SK-N-SH (cell line): ENCODE measurements at places on chromosomes 7 and 10.

- DNase-seq, result peak; percentile 11
Observed at GRCh38 chr7:27048438-27048837, 47.4 kb downstream of the HOXA1 start.

DNA sequence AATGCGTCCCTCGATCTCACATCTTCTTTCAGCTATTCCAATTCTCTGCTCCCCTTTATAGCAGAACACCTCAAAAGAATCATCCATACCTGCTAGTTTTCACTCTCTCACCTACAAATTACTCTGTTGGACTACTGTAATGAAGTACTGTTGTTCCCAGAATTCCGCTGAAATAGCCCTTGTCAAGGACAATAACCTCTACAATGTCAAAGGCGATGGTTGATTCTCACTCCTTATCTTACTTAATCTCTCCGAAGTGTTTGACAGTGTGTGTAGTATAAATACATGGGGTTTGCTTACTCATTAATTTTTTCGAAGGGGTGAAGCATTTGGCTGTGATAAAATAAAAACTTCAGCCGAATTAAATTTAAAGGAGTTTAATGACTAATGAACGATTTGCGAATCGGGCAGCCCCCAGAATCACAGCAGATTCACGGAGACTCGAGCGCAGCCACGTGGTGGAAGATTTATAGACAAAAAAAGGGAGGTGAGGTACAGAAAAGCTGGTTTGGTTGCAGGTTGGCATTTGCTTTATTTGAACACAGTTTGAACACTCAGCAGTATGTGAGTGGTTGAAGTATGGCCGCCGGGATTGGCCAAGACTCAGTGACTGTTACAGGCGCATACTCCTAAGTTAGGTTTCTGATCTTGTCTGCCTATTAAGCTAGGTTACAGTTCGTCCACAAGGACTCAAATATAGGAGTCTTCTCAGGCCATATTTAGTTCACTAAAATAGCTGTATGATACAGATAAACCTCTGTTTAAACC lies 29.8 kb downstream of the SYPL1 start:
- DNase-seq, result no peak

DNA sequence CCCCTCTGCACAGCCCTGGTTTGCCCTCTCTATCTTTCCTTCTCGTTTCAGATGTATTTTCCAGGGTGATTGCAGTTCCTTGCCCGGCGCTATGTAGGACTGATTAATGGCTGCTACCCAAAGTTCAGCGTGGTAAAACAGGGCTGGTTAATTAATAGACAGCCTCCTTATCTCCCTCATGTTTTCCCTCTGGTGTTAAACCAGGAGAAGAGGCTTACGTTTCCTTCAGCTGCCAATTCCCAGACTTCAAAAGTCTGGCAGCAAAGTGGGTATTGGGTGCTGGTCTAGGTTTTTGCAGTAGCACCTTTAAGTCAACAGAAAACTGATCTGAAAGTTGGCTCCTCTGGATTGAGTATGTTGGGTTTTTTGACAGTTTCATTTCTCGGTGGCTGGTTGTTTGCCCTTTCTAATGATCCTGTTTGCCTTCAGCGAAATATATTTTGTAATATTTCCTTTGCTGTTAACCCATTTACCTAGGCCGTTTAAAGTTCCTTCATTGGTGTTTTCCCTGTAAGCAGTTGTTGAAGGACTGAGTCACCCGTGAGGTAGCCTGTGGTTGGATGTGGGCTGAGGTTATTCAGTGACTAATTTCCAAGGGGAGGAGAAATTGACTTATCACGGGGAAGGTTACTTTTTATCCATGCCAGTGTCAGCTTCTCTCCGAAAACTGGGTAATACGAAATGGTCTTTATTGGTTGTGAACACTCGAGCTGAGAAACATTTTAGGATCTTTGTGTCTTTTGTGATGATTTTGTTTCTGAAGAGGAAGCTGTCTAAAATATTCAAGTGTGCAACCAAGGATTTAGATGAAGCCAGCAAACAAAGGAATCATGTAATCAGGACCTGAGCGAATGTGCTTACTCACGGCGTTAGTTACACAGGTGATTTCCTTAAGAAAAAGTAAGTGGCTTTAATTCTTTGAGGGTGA lies 257.2 kb downstream of the KIAA1217 start:
- no peak for DNase-seq

DNA sequence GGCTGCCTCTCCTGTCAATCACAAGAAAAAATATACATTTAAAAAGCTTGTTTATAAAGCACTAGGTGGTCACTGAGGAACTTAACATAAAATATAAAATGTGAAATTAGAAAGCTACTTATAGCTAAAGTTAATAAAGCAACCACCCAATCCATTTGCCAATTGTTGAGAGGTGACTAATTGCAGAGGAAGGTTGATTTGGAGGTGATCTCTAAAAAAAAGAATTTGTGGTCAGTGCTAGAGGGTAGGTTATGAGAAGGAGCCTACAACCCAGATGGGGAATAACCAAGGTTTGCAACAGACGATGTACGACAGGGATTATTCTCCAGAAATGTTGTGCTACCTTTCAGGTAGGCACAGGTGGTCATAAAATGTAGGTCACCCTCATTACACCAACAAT lies 444.2 kb upstream of the C7orf33 start:
- DNase-seq, result no peak

GRCh38 chr10:109835257-109835656 lies 88.1 kb downstream of the XPNPEP1 start:
- DNase-seq, result no peak

GRCh38 chr7:108149908-108150307 lies 19.7 kb upstream of the LAMB4 start:
- DNase-seq, result no peak

GRCh38 chr10:1160561-1161314 lies 104.6 kb downstream of the WDR37 start:
- no peak for DNase-seq

GRCh38 chr7:28836716-28837115 lies 121.4 kb downstream of the TRIL start:
- no peak for DNase-seq

- no peak for DNase-seq
Observed at GRCh38 chr10:28130267-28130666, 131.4 kb upstream of the ODAD2 start.

DNA sequence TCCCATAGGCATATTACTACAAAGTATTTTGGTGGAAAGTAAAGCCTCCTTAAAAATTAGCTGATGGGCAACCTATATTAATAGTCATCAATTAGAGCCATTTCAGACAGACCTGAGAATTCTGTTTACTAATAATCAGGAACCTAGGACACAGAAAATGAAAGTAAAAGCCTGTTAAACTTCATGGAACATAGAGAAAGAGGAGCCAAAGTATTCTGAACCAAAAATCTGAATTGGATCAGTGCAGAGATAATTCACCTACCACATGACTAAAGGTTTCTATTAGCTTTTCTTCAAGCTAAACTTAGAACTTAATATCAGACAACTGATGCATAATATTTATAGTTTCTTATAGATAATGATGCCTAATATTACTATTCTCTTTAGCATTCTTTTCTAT lies 204.5 kb upstream of the RHOBTB1 start:
- DNase-seq, result no peak

- DNase-seq, result no peak
Observed at GRCh38 chr7:79332091-79332490, 121.4 kb downstream of the MAGI2 start.

GRCh38 chr10:123306290-123306689 lies 152.1 kb downstream of the BUB3 start:
- DNase-seq, result no peak

GRCh38 chr10:86265236-86265894 lies 101.2 kb downstream of the GRID1 start:
- peak; percentile 85 for DNase-seq

- DNase-seq, result no peak
Observed at GRCh38 chr7:152868122-152869040, 108.8 kb downstream of the ACTR3B start.

GRCh38 chr10:88608052-88608732 lies 21.6 kb downstream of the LIPJ start:
- no peak for DNase-seq

- DNase-seq, result peak; percentile 61
Observed at GRCh38 chr7:23696916-23697441, 13.0 kb upstream of the STK31 start.

DNA sequence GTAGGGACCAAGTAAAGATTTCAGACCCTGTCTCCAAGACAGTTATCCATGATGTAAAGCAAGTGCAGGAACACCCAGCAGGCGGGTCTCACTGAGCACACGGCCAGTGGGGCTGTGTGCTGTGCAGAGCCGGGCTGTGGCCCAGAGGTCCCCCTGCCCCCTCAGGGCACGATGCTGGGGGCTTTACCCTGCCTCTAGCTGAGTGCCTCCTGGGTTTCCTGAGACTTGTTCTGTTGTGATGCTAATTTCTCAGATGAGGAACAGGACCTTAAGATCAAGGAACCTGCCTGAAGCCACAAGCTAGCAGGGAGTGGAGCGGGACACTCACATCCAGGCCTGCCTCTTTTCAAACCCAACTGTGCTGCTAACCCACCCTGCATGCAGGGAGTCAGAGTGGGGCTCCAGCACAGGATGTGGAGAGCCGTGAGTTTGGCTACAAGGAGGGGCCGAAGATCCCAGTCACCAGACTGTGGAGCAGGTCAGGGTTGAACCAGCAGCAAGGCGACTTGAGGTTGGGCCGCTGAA lies 76.1 kb upstream of the LYZL2 start:
- DNase-seq, result peak; percentile 15

- DNase-seq, result no peak
Observed at GRCh38 chr7:47690902-47691558, 109.1 kb upstream of the TNS3 start.

GRCh38 chr10:71040846-71041605 lies 152.7 kb upstream of the PCBD1 start:
- DNase-seq, result peak; percentile 77

GRCh38 chr10:88012641-88013040 lies 149.2 kb downstream of the PTEN start:
- no peak for DNase-seq

- DNase-seq, result no peak
Observed at GRCh38 chr10:122468307-122468925, 7.1 kb downstream of the HTRA1 start.

GRCh38 chr7:974172-974571 lies 1.2 kb downstream of the COX19 start:
- no peak for DNase-seq

GRCh38 chr10:46557319-46558121 lies 1.1 kb upstream of the GPRIN2 start:
- DNase-seq, result no peak

- no peak for DNase-seq
Observed at GRCh38 chr7:17557251-17557671, 258.8 kb downstream of the AHR start.

DNA sequence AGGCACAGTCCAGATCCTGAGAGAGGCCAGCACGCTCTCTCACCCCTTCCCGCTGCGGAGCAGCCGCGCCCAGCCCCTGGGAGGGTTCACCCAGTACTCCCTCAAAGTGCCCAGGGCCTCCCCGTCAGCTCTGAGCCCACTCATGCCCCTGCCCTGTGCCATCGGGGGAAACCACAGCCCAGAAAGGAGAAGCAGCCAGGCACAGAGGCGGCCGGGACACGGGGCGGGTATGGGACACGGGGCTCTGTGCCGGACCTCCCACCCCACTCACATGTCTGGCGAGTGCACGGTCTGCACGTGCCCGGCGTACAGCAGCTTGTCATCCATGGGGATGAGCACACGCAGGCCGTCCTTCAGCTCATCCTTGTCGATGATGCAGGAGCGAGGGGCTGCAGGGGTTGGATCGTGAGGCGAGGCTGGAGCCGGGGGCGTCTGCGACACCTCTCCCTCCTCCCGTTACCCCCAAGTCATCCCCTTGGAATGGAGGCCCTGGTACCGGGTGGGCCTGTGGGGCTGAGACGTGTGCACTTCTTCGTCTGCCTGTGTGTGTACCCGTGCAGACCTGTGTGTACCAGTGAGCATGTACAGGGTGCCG lies 38.2 kb downstream of the SLC29A4 start:
- DNase-seq, result no peak

DNA sequence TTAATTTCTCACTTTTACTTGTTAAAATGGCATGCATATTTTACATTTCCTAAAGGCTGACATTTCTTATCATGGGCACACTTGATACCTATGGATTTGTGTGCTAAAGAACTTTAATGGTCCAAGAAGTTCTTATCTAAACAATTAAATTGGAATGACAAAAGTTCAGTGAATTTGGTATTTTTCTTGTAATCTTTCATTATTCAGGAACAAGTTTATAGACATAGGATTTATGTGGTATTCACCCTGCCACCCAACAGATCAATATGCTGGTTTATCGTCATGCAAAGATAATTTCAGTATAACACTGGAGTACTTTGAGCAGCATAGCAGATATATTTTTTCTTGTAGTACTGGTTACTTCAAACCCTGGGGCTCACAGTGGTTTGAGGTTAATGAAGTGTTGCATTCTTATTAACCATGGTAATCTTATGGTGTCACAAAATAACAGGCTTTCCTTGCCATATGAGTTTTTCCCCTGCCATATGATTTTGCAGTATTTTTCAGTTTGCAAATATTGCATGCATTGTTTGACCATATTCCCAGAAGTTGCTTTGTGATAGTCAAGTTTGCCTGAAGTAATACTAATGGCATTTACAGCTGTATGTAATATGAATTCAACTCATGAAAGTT lies 148.8 kb downstream of the PPP1R9A start:
- no peak for DNase-seq

GRCh38 chr10:105770524-105771212 lies 1129.6 kb downstream of the SORCS3 start:
- no peak for DNase-seq

DNA sequence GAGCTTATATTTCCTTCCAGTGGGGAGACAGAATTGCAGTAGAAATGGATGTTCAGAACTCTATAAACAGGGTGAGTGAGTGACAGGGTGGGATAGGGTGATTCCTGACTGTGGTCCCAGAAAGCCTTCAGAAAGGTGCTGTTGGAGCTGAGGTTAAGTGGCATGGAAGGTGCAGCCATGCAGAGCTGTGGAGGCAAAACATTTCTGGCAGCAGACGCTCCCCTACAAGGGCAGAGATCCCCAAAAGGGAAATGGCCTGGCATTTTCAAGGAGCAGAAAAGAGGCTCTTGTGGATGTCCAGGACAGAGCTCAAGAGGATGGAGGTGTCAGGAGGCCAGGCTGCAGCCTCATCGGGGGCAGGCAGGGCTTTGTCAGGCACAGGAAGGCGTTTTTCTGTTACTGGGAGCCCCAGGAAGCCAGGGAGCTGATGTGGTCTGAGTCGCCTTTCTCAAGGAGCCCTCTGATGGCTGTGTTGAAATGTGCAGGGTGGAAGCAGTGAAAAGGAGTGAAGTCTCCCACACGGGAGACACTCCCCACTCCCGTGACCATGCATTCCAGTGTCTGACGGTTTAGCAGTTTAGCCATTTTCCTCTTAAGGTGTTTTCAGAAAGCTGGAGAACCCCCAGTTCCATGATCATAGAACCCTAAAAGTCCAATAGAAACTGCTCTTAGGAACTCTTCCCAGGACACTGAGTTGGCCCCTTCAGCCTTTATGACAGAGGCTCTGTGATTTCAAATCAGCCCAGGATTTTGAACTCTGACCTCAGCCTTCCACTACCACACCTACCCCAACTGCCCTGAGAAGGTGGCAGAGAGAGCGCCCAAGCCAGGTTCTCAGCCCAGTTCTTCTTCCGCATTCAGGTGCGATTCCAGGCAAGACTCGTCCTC lies 96.2 kb downstream of the C10orf105 start:
- DNase-seq, result no peak

GRCh38 chr10:76411729-76412435 lies 980.5 kb downstream of the LRMDA start:
- no peak for DNase-seq

- no peak for DNase-seq
Observed at GRCh38 chr7:47034180-47034579, 547.7 kb downstream of the TNS3 start.
